ENCODE measurements at places on chromosomes 13 and 19.

GRCh38 chr19:38734426-38735256, 9.6 kb downstream of the CAPN12 start:
- DNase-seq = no peak

GRCh38 chr13:108346376-108346775, 76.9 kb downstream of the TNFSF13B start:
- no peak for DNase-seq

DNA sequence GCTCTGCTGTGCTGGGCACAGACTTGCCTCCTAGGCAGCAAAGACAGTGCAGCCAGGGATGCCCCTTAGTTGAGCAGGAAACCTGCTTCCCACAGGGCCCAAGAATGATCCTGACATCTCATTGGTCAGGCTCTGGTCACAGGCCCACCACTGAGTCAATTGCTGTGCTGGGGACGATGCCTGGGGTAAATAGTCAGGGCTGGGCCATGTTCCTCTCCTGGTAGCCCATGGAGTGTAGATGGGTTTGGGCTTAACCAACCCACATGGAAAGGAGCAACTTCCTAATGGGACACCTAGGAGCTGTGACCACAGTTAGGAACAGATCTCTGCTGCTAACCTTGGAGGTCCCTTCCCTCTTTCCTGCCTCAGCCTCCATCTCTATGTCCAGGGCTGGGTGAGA, 212.5 kb upstream of the ZNF536 start:
- no peak for DNase-seq

DNA sequence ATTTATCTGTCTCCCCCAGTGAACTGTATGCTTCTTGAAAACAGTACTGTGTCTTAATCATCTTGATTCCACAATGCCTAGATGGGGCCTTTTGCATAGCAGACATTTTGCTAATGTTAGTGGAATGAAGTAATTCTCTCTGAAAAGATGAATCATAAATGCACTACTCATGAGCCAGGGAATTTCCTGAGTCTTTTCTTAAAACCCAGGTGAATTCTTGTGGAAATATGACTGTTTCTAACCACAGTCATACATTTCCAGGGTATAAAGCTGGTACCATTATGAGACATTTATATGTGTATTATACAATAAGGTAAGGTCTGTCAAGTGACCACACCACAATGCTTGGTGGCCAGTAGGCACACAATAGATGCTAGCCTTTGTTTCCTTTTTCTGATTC, 5.5 kb upstream of the KCTD4 start:
- no peak for DNase-seq

- DNase-seq = no peak
Measured at GRCh38 chr13:45398877-45399276, 19.3 kb downstream of the SLC25A30 start.

DNA sequence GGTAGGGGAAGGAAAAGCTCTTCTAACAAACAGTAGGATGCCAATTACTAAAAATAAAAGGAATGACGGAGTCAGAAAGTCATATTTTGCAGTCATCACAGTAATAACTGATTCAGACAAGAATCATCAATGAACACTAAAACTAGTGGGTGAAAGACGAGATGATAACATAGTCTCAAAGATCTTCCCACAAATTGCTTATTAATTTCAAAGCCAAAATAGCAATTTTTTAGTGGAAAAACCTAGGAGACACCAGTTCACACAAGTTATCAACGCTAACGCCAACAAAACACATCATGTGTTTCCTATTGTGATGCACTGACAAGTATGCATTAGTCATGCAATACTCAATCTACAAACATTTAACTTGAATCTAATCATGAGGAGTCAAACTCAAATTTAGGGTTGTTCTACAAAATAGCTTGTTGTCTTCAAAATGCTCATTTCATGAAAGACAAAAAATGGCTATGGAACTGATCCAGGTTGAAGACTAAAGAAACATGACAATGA, 18.6 kb downstream of the ZNF233 start:
- no peak for DNase-seq

- no peak for DNase-seq
Measured at GRCh38 chr13:56352361-56352760, 788.4 kb upstream of the PRR20A start.

GRCh38 chr19:42272535-42272897, 3.5 kb downstream of the CIC start:
- DNase-seq = no peak

- no peak for DNase-seq
Measured at GRCh38 chr13:44013758-44014291, 134.1 kb downstream of the LACC1 start.

DNA sequence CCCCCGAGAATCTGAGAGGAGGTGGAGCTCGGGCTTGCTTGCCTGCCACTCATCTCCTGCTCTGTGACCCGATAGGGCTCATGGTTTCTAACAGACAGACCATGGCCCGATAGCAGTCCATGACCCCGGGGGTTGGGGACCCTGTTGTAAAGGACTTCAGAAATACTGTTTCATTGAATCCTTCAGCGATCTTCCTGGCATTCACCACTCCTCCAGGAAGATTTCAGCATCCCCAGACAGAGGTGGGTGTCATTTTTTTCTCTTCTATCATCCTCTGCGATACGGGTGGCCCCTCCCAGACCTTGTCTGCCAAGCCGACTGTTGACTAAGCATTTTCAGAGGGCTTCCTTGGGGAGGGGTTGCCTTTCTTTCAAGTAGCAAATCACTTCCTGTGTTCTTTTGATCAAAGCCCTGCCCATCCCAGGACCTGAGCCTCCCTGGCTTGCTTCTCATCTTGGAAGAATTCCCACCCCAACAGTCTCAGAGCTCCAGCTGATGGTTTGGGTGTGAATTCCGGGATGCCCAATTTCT, 1.7 kb downstream of the MYO1F start:
- no peak for DNase-seq

GRCh38 chr19:46411925-46412649, 1.3 kb downstream of the CCDC8 start:
- DNase-seq = no peak

DNA sequence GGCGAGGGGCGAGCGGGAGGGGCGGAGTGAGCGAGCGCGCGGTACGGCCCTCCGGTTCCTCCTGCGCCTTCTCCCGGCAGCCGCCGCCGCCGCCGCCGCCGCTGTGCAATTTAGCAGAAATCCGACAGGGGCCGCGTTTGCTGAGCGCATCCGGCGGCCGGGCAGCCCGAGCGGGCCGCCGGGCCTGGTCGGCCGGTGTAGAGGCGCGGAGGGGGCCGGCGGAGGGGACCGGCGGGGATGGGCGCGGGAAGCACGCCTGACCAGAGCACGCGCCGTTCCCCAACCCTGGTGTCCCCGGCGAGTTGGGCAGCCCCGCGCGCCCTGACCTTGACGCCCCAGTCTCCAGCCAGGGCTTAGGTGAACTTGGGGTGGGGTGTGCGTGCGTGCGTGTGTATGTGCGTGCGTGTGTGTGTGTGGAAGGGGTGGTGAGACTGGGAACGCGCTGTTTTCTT, 144.5 kb upstream of the ZNF536 start:
- peak; percentile 33 for DNase-seq

- DNase-seq = no peak
Measured at GRCh38 chr13:59545007-59545406, 618.7 kb downstream of the DIAPH3 start.

DNA sequence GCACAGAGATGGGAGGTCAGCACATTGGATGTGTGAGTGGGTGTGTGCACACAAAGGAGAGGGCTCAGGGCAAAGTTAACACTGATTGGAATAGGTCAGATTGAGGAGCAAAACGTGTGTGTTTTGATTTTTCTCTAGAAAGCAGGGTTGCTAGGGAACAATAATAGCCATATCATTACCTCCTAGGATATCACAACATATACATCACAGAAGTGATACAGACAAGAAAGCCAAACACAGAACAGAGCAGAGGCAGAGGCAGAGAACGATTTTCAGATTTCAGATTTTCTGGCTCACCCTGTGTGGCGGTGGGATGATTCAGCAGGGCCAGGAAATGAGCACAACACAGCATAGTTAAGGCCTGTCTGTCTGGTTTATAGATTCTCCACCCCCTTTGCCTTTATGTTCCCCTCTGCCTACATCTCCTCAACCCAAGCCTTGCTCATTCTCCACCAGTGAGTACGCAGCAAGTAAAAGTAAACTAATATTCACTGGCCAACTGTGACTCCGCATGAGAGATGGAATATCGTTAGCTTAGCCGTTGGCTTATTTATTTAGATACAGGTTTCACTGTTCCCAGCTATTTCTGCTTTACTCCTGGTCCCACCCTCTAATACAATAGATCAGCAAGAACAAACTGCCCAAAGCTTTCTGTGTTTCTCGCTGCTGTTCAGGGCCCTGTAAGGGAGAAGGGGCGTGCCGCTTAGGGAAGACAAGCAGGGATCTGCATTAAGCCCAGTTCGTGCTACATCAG, 182.7 kb upstream of the TSC22D1 start:
- DNase-seq = no peak

- peak; percentile 78 for DNase-seq
Measured at GRCh38 chr19:58581227-58582141, 8.3 kb upstream of the MZF1 start.

DNA sequence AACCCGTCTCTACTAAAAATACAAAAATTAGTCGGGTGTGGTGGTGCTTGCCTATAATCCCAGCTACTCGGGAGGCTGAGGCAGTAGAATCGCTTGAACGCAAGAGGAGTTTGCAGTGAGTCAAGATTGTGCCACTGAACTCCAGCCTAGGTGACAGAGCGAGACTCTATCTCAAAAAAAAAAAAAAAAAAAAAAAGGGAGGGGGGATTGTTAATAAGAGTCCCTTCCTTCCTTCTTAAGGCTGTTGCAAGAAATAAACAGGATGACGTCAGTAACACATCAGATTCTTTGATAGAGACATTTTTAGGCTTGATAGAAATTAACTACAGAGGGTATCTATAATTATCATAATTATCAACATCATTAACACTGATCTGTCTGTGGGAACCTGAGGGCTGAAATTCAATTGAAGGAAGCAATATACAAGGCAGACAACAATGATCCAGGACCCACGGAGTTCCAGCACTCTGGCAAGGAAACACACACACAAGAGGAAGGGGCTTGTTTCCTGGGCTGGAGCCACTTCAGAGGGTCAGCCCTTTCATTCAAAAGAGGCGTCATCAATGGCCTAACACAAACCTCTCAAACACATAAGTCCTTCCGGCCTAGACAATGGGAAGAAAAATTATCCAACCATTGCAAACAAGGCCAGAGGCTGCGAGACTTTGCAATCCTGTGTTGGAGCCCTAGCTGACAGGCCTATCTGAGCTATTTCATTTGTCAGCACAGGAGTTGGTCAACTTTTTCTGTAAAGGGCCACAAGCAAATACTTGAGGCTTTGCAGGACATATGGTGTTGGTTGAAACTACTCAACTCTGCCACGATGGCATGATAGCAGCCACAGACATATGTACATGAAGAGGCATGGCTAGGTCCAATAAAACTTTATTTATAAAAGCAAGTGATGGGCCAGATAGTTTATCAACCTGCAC, 105.2 kb downstream of the INSR start:
- DNase-seq = no peak

- no peak for DNase-seq
Measured at GRCh38 chr13:79895416-79895815, 414.5 kb downstream of the NDFIP2 start.

GRCh38 chr13:91355099-91355825, 7.8 kb downstream of the MIR17HG start:
- no peak for DNase-seq

DNA sequence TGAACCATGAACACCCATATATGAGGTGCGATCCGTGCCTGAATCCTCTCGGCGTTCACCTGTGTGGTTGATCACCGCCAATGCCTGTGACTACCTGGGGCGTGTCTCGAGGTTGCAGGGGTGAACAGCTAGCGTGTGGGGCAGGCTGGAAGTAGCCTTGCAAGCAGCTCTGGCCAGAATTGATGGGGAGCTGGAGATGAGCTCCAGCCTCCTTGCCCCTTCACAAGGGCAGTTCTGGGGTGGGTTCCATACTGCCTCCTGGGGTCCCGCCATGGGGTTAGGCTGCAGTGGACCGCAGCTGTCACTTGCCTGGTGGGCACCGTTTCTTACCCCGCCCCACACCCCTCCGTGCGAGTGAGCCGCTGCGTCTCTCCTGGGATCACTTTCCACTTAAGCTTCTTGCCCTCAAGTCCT, 154.5 kb upstream of the SOX1 start:
- no peak for DNase-seq

GRCh38 chr19:30784850-30785457, 412.8 kb downstream of the ZNF536 start:
- DNase-seq = peak; percentile 40

GRCh38 chr13:94552095-94552494, 43.9 kb downstream of the TGDS start:
- DNase-seq = no peak

GRCh38 chr19:32862741-32863140, 6.8 kb downstream of the SLC7A9 start:
- no peak for DNase-seq

GRCh38 chr13:37149380-37149779, 43.9 kb upstream of the CSNK1A1L start:
- no peak for DNase-seq

DNA sequence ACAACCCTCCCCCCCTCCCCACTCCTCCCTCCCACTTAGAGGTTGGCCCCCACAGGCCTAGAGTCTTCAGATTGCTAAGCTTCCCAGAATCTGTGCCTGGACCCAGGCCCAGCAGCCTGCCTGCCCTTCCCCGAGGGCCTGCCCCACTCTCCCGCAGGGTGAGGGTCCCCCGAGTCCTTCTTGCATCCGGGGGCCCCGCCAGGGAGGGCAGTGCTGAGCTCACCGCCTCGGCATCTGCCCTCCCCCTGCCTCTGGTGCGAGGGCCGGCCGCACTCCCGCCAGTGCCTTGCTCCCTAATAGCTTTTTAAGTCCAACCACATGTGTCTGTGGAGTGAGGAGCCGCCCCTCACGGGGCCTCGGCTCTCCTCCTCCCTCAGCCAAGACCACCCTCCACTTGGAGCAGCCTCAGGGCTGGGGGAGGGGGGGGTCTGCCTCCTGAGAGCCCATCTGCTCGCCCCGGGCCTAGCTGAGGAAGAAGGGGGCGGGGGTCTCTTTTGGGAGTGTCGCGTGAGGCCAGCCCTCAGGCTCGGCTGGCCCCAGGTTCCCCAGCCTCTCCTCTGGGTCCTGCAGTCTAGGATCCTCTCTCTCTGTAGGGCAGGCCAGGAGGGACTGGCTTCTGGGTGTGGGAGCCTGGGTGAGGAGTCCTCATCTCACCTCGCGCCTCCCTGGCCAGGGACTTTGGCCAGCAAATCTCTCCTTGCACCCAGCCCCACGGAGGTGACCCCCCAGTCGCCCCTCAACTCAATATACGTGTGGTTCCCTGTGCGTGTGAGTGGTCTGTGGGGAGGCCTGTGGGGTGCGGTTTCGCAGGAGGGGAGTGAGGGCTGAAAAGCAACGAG, 47.2 kb downstream of the LYL1 start:
- DNase-seq = no peak

GRCh38 chr19:5093297-5093928, 124.5 kb downstream of the KDM4B start:
- DNase-seq = no peak

DNA sequence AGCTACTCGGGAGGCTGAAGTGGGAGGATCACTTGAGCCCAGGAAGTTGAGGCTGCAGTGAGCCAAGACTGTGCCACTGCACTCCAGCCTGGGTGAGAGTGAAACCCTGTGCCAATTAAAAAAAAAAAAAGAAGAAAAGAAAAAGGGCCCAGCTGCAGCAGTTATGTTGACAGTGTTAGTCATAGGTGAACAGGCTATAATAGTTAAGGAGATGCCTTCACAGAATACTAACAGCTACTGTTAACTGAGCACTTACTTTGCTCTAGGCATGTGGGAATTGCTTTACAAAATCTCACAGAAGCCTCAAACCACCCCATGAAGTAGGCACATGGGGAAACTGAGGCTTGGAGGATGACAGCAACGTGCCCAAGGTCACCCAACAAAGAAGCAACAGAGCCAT, 3.9 kb downstream of the FBXO17 start:
- DNase-seq = no peak

Data from stimulated activated CD4-positive, alpha-beta T cell treated with anti-CD3 and anti-CD28 coated beads, Interleukin-15, amount 100 ng/mL, for 1 hour (primary cell).